ENCODE measurements at places on chromosomes 1 and 21. TPM values are rescaled to one million over a fixed set of nuclear protein-coding genes. Genes with fewer than 3 reads are reported as not detected.

THEM5 gene
- total RNA-seq, result not detected

KLF17 gene
- not detected for total RNA-seq

TLR5 gene
- 2.2 TPM for total RNA-seq

PCP4 gene
- total RNA-seq, result 23.6 TPM

TFF2 gene
- total RNA-seq, result 1.1 TPM

MRAP gene
- total RNA-seq, result not detected

BCAR3 gene
- total RNA-seq, result 37.2 TPM

SGIP1 gene
- total RNA-seq, result 0.93 TPM

MLLT11 gene
- total RNA-seq, result 5.4 TPM

SLC35F3 gene
- 0.17 TPM for total RNA-seq

URB1 gene
- total RNA-seq, result 13.5 TPM

WDR64 gene
- not detected for total RNA-seq

ADGRL2 gene
- 4.5 TPM for total RNA-seq

NCMAP gene
- 0.60 TPM for total RNA-seq

STUM gene
- 1.2 TPM for total RNA-seq

RAB7B gene
- total RNA-seq, result 0.76 TPM

TENT5C gene
- 37.4 TPM for total RNA-seq

CELF3 gene
- total RNA-seq, result 2.3 TPM

SAMD13 gene
- total RNA-seq, result 21.0 TPM

MCL1 gene
- total RNA-seq, result 258 TPM

All from mucosa of descending colon (tissue), 3 donors.